Activated CD4-positive, alpha-beta T cell treated with anti-CD3 and anti-CD28 coated beads for 36 hours (primary cell): ENCODE measurements at places on chromosomes 1 and 21. TPM values are rescaled to one million over a fixed set of nuclear protein-coding genes. Genes with fewer than 3 reads are reported as not detected.

- DNase-seq = no peak
Measured at GRCh38 chr1:228374711-228375577, 31.7 kb downstream of the TRIM11 start.

DNA sequence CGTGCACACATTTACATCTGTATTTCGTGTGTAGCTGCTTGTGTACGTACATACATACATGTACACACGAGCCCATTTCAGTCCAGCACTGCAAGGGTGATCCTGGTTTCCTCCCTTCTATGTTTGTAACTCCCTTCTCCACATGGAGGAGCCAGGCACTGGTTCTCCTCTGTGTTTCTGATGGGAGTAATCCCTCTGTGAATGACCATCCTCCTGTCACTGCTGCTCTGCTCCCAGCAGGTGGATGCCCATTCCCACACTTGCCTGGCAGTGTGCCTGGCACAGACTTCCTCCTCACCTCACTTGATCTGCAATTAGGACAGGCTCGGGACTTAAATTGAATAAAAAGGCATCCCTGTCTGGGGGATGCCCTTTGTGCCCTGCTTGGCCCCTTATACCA is 37.1 kb downstream of the TRAPPC10 start:
- no peak for DNase-seq

RHBDL2 gene
- total RNA-seq = not detected

GRCh38 chr1:154935749-154936554 is 567 bp downstream of the PMVK start:
- DNase-seq = no peak

MDM4 gene
- 94.6 TPM for total RNA-seq

DNA sequence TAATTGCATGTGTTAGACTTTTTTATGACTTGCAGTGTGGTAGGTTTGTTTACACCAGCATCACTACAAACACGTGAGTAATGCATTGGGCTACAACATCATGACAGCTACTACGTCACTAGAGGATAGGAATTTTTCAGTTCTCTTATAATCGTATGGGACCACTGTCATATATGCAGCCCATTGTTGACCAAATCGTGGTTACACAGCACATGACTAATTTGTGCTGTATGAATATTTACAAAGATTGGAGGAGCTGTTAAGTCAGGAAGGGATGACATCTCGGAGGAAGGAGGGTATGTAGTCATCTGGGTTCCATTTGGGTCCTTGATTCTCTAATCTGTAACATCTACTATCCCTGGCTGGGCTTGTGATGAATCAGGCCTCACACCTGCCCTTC is 270.9 kb downstream of the TNR start:
- no peak for DNase-seq

HJV gene
- total RNA-seq = not detected

PRDX6 gene
- total RNA-seq = 103 TPM

- no peak for DNase-seq
Measured at GRCh38 chr1:192751260-192751659, 57.6 kb upstream of the RGS2 start.

FAM72D gene
- 33.0 TPM for total RNA-seq

C1QB gene
- not detected for total RNA-seq

TSEN15 gene
- 47.3 TPM for total RNA-seq

ATP13A2 gene
- total RNA-seq = 30.7 TPM
